ENCODE measurements at places on chromosomes 5 and 9. TPM values are rescaled to one million over a fixed set of nuclear protein-coding genes. Genes with fewer than 3 reads are reported as not detected.

DNA sequence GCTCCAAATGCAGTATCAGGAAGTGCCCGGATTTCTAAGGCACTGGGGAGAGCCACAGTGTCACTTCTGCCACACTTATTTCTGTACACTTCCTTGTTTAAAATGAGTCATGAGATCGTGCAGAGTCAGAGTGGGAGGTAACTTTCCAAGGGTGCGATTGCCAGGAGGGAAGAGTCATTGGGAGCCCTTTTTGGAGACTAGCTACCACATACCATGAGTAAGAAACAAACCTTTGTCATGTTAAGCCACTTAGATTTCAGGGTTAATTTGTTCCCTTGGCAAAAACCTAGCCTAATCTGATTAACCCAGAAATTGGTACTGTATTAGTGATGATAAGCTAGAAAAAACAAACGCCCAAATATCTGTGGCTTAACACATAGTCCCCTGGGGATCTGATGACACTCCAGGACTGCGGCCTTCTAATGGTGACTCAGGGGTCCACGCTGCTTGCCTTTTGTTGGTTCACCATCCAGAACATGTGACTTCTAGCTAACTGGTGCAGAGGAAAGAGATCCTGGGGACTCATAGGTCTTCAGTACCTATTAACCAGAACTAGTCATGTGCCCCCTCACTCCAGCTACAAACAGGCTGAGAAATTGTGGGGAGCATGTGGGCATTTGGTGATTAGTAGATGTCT, 48.6 kb upstream of the TLE1 start:
- DNase-seq, result no peak

GRCh38 chr5:13003457-13003856, 941.0 kb downstream of the DNAH5 start:
- DNase-seq, result no peak

GRCh38 chr5:123448017-123448617, 24.9 kb upstream of the CEP120 start:
- DNase-seq, result no peak

DNA sequence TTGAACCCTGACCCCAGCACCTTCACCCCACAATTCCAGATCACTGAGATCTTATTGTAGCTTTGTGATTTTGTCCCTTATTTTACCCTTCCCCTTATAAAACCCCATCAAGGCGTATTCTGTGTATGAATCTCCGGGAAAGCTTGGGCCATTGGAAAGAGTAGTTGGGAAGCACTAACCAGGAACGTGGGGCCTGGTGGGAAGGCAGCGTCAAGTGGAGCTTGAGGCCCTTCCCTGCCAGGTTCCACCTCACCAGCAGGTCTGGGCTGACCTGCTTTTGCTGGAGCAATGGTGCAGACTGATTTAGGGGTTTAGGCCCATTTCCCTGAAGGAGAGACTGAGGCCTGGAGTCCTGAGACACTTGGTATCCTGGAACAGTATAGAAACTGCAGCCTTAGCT, 9.3 kb downstream of the PHF2 start:
- DNase-seq, result no peak

DNA sequence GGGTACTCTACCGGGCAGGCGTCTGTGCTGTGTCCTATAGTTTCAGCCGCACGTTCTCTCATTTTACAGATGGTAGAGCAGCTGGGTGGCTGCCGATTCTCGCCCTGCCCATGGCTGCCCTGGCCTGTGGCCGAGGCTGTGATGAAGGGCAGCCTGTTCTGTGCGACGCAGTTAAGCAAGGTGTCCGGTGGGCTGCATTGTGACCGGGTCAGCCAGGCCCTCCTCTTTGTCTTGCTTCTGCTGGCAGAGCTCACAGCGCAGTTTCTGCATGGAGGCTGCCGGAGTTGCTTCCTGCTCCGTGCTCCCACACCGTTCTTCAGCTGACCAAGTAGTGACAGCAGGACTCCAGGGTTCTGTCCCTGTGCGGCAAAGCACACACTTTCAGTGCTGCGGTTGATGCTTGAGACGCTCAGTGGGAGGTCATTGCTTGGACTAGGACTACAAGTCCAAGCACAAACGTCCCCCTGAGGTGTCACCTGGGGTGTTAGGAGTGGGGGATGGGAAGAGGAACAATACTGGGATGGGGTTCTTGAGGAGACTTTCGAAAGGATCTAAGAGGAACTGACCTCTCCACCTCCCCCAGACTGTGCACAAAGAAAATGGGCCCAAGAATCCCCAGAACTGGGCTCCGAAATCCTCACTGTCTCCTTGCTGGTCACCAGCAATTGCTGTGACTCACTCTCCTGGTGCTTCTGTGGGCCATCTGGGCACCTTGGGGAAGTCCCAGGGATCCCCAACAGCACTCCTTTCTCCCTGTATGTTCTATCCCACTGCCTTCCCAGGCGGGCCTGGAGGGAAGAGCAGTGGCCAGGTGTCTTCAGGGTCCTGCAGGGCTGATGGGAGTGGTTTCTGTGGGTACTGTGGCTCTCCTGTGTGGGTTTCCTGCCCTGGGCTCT, 58.2 kb downstream of the GADD45G start:
- no peak for DNase-seq

DNA sequence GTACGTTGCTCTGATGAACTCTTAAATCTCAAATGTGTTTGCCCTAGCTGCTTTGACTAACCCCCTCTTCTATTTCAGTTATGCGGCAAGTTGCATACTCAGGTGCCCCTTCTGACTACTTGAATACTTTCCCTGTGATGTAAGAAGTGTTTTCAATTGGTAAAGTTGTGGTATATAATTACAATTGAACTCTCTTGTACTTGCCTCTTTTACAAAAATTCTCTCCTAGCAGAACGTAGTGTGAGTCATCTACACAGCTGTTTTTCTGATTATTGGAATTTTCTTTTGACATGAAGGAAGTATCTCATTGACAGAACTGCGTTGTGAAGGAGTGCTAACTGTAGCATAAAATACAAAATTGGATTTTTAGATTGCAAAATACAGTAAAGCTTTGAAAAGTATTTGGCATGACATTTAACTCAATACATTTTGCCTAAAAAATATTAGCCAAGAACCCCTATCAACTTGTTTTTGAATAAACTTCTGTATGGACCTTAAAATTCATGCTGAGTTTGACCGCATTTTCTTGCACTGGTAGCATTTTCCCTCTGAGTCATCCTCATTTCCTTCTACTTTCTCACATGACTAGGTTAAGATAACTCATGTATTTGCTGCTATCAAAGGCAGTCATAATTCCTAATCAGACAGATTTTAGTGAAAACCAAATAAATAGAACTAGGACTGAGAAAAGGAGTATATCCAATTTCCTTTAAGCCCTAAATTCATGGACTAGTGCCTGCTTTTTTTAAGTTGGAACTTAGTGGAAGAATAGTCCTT, 6.3 kb downstream of the CRHBP start:
- DNase-seq, result no peak

DNA sequence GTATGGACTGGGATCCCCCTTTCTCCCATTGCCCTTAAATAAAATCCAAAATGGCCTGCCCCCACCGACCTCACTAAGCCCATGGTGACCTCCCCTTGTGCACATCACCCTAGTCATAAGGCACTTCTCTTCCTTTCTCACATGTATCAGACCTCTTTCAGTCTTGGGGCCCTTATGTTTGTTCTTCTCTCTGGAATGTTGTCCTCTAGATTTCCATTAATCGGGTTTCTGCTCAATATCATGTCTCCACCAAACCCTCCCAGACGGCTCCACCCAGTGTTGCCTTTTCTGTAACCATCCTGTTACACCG, 196.3 kb downstream of the ERCC6L2 start:
- no peak for DNase-seq

DNA sequence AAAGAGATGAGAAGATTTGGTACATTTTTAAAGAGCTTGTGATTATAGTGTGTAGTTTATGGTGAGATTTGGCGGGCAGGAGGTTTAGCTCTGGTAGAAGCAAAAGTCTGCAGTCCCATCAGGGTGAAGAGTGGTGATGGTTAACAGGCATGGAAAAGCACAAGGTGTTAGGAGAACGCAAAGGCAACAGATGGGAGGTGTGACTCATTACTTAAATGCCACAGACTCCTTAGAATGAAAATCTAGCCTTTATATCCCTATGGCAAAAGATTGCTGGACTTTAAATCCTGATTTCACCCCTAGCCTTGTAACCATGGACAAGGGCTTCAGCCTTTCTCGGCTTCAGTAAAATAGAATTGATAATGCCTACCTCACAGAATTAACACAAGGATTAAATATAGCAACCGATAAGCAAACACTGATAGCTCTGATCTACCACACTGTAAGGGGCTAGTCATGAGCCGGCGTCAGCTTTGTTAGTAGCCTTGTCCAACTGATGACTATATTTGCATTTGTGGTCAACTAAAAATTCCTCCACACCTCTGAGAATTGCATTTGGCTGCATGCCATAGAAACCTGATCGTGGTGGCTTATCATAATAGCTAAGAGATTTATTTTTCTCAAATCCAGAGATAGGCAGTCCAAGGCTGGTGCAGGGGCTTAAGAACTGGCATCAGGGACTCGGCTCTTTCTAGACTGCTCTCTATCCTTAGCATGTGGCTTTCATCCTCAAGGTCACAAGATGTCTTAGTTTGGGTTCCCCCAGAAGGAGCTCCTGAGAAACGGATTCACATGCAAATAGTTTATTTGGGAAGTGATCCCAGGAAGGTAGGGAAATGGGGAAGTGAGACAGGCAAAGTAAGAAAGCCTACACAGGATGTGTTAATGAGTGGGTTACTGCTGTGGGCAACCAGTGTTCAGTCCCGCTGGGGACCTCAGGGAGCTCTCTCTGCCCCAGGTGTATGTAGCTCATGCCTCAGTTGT, 19.6 kb downstream of the MFAP3 start:
- no peak for DNase-seq

IFNE gene
- total RNA-seq, result 1.3 TPM

NEURL1B gene
- 52.4 TPM for total RNA-seq

SH3GL2 gene
- 4.5 TPM for total RNA-seq

AIF1L gene
- 20.6 TPM for total RNA-seq

Data from urinary bladder (tissue), 4 donors.